ENCODE measurements at places on chromosomes 11 and 22. TPM values are rescaled to one million over a fixed set of nuclear protein-coding genes. Genes with fewer than 3 reads are reported as not detected.

DNA sequence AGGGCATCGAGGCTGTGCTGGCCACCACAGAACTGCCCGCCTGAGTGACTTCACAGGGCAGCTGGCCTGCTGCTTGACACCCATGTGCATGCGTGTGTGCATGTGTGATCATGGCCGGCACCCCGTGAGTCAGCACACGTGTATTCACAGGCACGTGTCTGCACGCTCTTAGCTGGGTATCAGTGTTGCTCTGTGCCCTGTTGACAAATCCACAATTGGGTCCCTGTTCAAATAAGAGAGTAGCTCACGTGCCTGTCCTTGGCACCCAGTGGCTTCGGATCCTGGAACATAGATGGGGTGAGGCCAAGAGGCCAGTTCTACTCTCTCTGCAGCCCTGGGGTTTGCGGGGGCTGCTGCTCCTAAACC, 14.0 kb downstream of the B3GAT1 start:
- DNase-seq, result no peak

Gene STK33
- total RNA-seq, result not detected

DNA sequence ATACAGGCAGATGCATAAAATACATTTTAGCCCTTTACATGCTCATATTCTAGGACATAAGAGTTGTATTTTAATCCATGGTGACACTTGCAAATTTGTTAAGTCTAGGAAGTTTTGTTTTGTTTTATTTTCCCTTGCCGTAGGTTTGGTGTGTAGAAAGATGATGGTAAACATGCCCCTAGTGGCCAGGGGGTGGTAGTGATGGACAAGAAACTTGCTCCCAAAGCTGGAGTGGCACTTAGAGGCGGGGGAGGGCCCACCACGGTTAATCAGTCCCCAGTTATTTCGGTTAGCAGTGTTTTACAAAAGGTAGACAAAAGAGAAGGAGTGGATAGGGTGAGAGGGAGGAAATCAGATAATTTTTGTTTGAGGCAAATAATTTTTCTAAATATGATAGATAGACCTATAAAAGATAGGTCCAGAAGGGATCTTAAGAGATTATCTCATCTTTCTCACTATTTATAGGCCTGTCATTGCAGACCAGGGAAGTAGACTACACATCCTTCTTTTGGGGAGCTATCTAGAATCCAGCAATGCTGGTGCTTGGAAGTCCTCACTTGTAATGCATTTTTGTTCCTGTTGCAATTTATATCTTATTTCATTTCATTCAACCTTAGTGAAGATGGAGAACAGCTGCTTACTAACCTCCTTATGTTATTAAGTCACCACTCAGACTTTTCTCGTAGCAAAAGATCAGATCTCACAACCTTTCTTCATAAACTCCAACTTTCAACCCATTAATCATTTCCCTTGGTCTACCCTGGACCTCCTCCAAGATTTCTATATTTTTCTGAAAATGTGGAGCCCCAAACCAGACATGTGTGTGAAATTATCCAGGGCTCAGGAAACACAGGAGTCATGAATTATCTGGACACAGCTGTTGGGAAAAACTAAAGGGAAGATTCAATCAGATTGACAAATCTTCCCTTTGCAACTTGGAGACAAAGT, 5.9 kb upstream of the BDNF start:
- no peak for DNase-seq

Gene SEC14L6
- total RNA-seq, result not detected

DNA sequence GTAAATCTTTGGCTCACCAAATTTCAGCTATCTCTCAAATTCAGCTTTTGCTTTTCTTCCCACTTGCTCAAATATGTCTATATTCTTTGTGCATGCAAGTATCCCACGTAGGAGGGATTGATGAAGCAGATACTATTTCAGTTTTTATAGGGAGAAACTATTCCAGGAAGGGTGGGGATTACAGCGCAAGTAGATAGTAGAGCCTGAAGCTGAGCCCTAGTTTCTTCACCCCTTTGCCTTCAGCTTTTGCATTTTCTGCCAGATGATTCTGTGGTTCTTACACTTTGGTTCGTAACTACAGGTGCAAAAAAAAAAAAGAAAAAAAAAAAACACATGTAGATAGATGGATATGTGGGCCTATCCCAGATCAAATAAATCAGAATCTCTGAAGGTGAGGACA, 3.1 kb upstream of the ACP2 start:
- no peak for DNase-seq

Gene ANKRD49
- 7.0 TPM for total RNA-seq

Gene LRRN4CL
- total RNA-seq, result 12.1 TPM

GRCh38 chr11:96817482-96818399, 427.9 kb downstream of the JRKL start:
- DNase-seq, result no peak

Data from ascending aorta (tissue), 2 donors.